AG10803 (cell line): ENCODE measurements at places on chromosomes 11 and 22.
A peak's percentile ranks its signal among the peaks of the same experiment; 100 is the strongest.

GRCh38 chr22:29885610-29886009 is 2.6 kb downstream of the MTMR3 start:
- DNase-seq = no peak

DNA sequence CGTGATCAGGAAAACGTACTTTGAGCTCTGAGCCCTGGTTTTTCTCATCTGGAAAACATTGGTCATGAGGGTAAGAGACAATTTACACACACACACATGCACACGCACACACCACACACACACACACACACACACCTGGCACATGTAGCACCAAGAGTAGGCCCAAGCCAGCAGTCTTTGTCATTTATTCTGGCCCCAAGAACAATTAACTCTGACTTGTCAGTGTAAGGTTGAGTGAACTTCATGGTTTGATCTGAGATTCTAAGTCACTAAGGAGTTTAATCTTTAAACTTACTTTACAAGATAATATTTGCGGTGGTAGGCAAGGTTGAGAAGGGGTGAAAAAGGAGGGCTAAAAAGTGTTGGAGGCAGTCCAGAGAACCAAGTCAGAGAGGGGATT is 44.1 kb downstream of the MMP20 start:
- DNase-seq = no peak

DNA sequence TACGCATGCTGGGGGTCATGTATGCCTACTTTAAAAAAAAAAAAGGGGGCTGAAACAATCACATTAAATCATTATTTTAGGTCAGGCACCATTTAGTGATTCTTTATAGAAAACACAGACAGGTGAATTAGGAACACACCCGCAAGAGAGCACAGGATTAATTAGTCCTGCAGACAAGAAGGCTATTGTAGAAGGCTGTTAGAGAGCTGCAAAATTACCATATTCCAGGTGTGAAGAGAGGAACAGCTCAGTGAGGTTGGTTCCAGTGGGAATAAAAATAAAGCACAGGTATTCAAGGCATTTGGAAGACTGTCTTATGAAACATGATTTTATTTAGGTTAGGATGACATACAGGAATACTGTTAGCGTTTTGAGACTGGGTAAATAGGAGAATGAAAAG is 649.1 kb downstream of the OPCML start:
- no peak for DNase-seq

GRCh38 chr11:6094186-6094585 is 13.3 kb upstream of the OR56B4 start:
- DNase-seq = no peak

DNA sequence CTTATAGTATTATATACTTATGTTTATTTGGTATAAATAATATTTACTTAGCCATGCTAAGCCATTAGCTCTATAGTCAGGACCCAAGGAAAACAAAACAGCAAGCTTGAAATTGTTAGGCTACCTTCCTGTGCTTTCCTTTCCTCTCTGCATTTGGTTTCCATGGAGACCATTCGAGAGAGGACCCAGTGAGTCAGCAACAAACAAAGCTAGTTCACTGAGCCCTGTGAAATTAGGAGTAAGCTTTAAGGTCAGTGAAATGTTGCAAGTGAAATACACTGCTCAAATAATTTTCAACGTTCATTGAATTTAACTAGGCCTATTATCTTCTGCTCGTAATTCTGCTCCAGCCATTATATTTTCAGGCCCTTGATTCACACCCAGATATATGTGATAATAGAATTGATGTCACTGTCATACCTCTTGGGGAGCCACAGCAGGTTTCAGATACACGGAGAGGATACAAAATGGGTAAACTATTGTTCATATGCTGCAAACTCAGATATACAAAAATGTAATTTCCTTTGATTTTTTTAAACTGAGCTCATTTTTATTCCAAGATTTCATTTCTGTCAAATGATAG is 9.1 kb upstream of the OR10D3 start:
- DNase-seq = peak; percentile 42

- no peak for DNase-seq
Observed at GRCh38 chr11:6258141-6258540, 1.5 kb upstream of the CCKBR start.

DNA sequence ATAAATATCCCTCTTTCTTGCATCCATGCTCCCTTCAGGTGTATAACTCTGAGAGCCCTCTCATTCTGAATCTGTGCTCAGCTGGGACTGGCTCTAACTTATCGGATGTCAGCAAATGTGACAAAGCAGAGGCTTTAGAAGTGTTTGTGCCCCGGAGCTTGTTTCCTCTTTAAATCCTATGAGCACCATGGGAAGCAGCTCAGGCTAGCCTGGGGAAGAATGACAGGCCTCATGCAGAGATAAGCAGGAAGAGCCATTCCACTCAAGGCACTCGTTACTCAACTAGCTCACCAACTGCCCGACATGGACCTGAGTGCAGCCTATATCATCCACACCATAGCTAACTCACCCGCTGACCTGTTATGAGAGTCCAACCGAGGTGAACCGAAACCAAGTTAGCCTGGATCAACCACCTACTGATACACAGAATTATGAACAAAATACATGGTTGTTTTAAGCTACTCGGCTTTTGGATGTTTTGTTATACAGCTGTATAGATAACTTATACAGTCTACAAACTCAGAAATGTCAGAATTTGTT is 990.7 kb downstream of the NTM start:
- no peak for DNase-seq

DNA sequence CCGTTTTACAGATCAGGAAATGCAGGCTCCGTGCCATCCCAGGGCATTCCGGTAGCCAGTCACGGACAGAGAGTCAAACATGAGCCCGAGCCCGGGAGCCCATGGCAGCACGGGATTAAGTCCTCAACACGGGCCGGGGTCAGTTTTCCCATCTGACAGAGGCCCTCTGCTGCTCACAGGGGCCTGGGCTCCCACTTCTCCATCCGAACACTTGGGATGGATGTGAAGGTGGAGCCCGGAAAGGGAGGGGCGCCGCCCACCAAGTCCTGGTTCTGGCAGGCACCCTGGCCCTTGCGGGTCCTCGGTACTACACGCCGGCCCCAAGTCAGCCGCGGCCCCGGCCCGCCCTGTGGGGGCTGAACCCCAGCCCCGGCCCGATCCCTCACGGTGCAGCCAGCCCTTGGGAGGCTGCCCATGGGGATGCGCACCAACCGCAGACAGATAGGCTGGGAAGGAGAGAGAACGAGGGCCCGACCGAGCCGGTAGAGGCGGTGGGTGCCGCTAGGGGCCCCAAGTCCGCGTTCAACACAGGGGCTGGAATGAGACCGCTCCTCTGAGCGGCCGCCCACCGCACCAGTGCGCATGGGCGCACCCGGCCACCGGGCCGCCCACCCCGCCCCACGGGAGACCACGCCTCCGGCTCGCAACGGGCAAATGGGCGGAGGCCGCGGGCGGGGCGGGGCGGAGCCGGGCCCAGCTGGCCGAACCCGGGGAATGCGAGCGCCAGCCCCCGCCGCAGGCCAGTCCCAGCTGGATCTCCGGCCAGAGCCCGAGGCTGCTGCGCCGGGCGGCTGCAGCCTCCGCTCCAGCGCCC is at the start of gene CAPN5:
TSS of gene CAPN5 (plus strand) at position 743 of the 814 bp plus-strand sequence. CDS start 17,916 bp downstream, outside the sequence.
- DNase-seq = peak; percentile 91

- DNase-seq = no peak
Observed at GRCh38 chr11:64093233-64094039, 57.7 kb downstream of the FLRT1 start.

GRCh38 chr11:60631944-60632343 is 67.5 kb upstream of the MS4A8 start:
- DNase-seq = no peak

- DNase-seq = no peak
Observed at GRCh38 chr11:130022799-130023198, 20.2 kb upstream of the PRDM10 start.

GRCh38 chr11:106745941-106746340 is 272.3 kb downstream of the GUCY1A2 start:
- no peak for DNase-seq

- DNase-seq = peak; percentile 95
Observed at GRCh38 chr11:62556108-62556874, 9.7 kb upstream of the AHNAK start.

GRCh38 chr22:50628543-50629134 is 687 bp upstream of the ARSA start:
- DNase-seq = no peak

- DNase-seq = no peak
Observed at GRCh38 chr22:33426451-33426850, 368.3 kb upstream of the SYN3 start.

GRCh38 chr22:37898441-37899181 is 7.5 kb upstream of the MICALL1 start:
- peak; percentile 18 for DNase-seq

DNA sequence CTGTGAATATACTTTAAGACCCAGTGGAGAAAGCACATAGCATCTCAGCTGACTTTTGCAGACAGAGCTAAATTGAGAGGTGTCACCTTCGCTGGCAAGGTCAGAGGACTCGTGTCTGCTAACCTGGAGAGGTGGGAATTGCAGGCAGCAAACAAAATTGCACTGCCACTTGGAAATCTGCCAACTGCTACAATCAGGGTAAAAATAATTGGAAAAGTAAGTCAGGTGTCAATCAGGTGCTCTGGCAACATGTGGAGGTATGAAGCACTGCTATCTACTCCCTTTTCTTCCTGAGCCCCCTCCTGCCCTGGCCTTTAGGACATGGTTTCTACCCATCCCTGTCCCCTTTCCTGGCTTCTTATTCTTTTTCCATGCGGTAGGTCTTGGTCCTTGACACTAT is 24.1 kb upstream of the LRRC55 start:
- DNase-seq = no peak

DNA sequence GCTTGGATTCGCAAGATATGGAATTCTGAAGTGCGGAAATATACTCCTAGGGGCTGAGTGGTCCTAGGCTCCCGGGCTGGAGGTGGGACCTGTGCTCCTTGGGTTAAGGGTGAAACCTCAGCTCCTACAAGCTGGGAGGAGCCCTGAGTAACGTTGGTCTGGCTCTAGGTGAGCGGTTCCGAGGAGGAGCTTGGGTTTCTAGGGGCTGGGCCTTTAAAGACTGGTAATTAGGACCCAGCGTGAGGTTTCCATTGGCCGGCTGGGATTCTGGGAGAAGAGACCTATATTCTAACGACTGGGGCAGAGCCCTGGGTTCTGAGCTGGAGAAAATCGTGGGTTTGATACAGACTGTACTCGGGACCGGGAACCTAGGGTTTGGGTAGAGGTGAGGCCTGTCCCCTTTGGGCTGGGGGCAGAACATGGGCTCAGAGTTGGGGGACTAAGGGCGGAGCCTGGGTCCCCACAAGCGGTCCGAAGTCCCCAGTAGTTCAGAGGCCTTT is 882 bp upstream of the MAP4K2 start:
- DNase-seq = no peak

DNA sequence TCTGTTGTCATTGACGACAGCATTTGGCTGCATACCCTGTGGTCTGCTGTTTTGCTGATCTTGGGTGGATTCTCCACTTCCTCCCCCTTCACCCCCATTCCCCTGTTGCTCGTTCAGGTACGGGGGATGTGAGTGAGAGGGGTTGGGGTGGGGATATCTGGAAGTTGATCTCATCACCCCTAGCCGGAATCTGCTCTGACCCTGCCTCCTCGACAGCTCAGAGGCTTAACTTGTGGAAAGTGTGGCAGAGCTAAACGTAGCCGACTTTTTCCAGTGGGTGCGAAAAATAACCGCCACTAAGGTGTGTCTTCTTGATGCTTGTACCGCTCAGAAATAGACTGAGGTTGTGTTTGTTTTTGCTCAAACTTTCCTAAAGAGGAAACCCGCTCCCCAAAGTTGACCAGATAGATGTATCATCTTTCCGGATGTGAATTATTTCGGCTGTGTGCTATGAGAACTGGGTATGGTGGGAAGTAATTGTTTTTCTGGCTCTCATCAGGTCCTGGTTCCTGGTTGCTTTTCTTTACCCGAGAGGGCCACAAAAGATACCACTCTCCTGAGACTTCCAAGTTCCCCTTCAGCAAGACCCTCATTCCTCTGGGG is 6.6 kb downstream of the ZBTB16 start:
- no peak for DNase-seq

DNA sequence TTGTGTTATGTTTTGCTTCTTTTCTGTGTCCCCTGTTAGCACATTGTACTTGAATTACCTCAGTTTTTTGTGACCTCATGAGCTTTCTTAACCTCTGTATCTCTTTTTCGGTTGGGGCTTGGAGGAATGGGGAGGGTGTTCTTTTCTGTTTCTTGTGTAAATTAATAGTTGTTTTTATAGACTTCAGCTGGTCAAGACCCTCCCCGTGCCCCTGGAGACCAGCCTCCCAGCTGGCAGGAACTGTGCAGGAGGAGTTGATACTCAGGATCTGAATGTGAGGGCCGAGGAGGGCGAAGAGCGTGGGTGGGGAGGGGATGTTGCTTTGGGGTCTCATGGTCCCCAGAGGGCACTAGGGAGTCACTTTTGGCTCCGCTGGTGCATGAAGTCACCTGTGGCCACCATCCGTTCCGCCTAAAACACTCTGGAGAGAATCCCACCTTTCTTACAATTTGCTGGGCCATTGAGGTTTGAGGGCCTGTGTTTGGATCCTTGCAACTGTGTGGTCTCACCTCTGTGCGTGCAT is 44.3 kb upstream of the NNMT start:
- no peak for DNase-seq

DNA sequence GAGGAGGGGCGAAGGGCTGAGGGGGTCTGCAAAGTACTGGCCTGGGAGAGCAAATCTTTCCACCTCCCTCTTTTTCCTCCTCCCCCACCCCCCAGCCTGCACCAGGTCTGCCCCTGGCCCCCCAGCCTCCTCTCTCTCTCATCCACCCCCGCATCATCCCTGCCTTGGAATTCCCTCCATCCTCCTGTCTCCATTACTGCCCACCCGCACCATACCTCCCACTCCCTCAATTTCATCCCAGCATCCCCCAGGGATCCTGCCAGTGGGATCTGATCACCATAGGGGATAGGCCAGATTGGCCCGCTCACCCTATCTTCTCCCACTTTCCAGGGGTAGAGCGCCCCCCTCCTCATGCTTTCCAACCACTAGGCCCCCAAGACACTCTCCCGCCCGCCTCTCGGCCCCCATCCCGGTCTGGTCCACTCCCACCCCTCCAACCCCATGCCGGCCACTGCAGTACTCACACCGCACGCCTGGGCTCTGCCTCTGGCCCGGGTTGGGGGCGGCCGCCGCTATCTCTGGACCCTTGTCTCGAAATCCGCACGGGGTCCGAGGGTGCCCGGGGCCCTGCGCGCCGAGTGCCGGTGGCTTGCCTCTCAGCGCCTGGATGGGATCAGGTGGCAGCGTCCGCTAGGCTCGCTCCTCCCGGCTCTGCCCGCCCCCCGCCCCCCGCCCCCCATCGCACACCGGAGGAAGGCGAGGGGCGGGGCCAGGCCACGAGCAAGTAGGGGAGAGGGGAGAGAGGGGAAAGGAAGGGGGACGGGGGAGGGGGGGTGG is at the start of gene GAL3ST3:
TSS of gene GAL3ST3 (minus strand) at position 615 of the 777 bp plus-strand sequence. CDS start 3,746 bp downstream, outside the sequence.
- no peak for DNase-seq

GRCh38 chr11:32088117-32088941 is 2.5 kb upstream of the RCN1 start:
- DNase-seq = peak; percentile 89

DNA sequence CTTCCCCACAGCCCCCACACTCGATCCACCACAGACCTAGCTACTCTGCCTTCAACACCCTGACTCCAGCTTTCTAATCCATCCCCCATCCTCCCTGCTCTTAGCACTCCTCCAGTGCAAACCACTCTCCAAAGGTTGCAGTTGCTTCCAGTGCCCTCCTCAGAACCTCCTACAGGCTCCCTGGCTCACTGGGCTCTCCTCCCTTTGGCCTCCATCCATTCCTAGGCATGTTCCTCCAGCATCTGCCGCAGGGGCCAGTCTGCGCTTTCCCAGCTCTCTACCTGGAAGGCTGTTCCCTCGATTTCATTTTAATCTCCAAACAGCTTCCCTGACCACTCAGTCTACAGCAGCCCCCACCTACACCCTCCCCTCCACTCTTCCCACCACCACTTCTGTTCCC is 133.8 kb downstream of the SPATA19 start:
- no peak for DNase-seq
